ENCODE measurements at places on chromosomes 5 and 9. TPM values are rescaled to one million over a fixed set of nuclear protein-coding genes. Genes with fewer than 3 reads are reported as not detected.

The ZNF484 gene
- total RNA-seq: 12.7 TPM

The GLRA1 gene
- not detected for total RNA-seq

The PIP5KL1 gene
- 6.7 TPM for total RNA-seq

The GPX8 gene
- 38.8 TPM for total RNA-seq

The C5orf24 gene
- 40.3 TPM for total RNA-seq

The INSL6 gene
- not detected for total RNA-seq

The ARPC5L gene
- total RNA-seq: 21.2 TPM

The STPG3 gene
- total RNA-seq: not detected

The OBP2B gene
- 0.50 TPM for total RNA-seq

The FAT2 gene
- total RNA-seq: 66.5 TPM

The FAM240B gene
- total RNA-seq: not detected

The DEPDC1B gene
- 12.3 TPM for total RNA-seq

The PKD2L2 gene
- not detected for total RNA-seq

The GDA gene
- not detected for total RNA-seq
